ENCODE measurements at places on chromosomes 6 and 20.

DNA sequence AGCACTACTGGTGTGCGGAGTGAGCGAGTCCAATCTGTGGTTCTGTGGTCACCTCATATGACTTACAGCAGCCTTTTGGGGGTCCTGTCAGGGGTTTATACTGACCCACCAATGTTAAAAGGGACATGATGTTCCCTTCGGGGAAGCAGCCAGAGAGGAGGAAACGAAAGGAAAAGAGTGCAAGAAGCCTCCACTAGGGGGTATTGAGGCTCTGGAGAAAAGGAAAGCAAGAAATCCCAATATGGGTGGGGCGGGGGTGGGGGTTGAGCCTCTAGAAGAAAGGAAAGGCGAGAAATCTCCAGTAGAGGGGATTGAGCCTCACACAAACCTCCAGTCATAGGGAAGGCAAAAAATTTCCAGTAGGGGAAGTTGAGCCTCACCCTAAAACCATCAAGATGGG, 249.3 kb upstream of the ECI2 start:
- DNase-seq: no peak

- DNase-seq: no peak
These were observed 69.5 kb downstream of the LYRM4 start for GRCh38 chr6:5191222-5191621.

GRCh38 chr6:81987293-81987692, 234.8 kb upstream of the TENT5A start:
- no peak for DNase-seq

GRCh38 chr6:82980086-82980485, 85.6 kb downstream of the UBE3D start:
- peak; percentile 62 for DNase-seq

Data from AG04450 (cell line).